ENCODE measurements at places on chromosomes 3 and 15.

- no peak for DNase-seq
Observed at GRCh38 chr3:117874904-117875874, 1159.5 kb downstream of the IGSF11 start.

DNA sequence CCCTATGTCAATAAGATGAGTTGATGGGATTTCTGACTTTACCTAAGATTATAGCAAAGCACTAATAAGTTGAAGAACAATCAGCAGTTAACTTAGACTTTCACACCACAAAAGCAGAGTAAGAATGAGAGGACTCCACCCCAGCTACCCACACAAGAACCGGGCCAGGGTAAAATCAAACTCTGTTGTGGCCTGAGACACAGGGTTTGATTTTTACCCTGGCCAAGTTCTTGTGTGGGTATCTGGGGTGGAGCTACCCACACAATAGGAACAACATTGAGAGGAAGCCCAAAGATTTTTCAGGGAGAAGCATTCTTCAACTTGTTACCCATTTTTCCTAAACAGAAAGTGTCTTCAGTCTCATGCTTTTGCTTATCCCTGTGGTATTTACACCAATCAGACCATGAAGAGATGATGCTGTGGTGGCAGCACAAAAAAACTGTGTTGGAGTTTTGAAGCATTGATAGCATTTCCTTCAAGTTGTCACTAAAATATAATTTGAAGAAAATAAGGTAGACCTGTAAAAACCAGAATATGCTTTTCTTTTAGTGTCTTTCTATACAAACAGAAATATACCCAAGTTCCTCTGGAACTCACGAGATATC is 25.6 kb downstream of the CPOX start:
- no peak for DNase-seq

GRCh38 chr15:77228828-77229227 is 157.9 kb upstream of the TSPAN3 start:
- no peak for DNase-seq

- no peak for DNase-seq
Observed at GRCh38 chr3:2579206-2579605, 480.5 kb downstream of the CNTN4 start.

GRCh38 chr3:10568549-10568948 is 63.2 kb upstream of the ATP2B2 start:
- DNase-seq = no peak

DNA sequence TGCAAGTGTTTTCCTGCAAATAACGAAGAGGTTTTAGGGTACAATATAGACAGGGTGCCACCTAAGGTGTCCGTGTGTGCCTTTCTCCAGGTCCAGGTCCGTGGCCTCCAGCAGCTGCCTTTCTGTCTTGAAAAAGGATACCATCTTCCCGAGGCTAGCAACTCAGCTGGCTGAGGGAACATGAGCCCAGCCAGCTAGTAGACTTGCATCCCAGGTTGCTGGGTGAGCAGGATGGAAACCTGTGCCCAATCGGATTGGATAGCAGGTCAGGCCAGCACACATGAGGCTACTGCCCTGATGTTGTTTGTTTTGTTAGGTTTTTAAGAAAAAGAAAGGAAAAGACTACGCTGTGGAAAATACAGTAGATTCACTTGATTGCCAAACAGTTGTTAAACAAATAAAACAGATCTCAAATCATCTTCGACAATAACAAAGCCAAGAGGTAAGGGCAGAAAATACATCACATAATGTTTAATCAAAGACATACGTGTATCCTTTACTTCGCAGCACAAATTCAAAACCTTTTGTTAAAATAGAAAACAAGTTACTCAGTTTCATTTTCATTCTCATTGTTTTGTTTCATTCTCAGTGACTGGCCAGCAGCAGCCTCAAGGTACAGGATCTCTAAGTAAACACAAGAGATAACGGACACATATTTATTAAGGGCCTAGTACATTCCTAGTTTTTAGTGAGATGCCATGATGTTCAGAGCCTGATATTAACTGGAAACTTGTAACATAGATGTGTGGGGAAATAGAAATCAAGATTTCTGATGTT is 661.2 kb upstream of the NR2F2 start:
- DNase-seq = peak; percentile 3

GRCh38 chr3:49674497-49674983 is 389 bp downstream of the APEH start:
- DNase-seq = no peak

DNA sequence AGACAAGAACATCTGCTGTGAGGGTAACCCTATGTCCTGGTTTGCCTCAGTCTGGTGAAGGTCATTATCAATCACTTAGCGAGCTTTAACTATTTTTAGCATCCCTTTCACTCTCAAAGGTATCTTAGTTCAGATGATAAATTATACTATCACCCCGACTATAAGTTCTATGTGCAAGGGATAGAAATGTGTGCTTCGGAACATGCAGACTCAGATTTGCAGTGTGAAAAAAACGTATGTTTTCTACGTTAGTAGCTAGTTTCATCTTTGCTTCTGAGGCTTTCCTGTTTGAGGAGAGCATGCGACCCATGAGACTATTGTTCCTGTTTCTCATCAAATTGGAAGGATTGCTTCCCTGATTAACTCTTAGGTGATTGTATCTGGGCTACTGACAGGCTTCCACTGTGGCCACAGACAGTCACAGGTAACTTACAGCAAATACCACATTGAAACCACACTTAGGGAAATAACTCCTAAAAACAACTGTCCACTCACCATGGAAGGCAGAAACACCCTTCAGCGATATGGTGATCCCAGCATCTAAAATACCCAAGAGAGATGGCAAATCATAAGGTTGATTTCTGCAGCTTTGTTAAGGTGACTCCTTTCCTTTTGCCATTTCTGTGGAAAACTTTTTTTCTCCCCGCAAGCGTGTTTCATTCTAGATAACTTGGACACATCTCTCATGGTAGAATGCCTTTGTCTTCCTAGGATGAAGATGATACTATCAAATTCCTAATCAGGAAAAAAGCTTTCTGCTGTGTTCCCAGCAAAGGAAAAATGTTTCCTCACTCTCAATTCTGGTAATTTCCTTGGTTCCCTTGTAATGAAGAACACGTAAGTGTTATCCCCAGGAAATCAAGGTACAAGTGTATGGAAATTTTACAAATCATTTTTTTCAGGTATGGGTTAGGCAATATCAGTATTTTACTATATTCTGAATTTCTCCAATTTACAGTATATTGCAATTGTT is 5.2 kb downstream of the GCSAM start:
- DNase-seq = no peak

- DNase-seq = no peak
Observed at GRCh38 chr3:13582366-13583250, 33.7 kb downstream of the FBLN2 start.

DNA sequence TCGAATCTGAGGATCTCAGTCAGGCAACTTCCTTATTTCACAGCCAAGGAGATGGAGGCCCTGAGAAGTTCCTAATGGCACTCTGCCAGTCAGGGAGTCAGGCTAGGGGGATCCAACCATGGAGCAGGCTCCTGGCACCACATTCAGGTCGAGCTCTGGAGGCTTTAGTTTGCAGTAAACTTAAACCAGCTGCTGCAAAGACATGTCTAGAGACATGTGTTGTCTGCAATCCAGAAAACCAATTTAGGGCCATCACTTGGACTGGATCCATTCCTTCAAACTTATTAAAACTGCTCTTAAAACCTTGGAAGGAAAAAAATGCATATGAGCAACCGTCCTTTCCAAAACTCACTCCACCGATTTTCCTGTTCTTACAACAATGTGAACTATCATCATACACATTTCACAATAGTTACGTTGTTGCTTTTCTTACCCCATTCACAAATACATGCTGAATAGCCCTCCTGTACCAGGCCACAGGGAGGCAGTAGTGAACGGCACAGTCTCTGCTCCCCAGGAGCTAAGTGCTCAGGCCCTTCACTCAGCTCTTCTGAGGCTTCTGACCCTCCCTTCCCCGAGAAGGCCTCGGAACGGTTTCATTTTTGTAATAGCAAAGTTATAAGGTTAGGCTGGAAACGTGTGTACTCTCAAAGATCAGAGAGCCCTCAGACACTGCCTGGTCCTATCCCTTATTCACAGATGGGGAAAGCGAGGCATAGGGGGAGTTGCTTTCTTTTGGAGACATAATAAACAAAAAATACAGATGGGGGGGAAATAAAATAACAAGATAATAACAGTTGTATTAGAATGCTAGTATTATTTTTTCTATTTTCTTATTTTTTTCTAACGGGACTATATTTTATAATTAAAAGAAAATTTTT is 20.1 kb downstream of the RFT1 start:
- no peak for DNase-seq
